ENCODE measurements at places on chromosomes 12 and 14.

GRCh38 chr12:30582943-30583342 is 112.7 kb downstream of the IPO8 start:
- DNase-seq = no peak

GRCh38 chr12:47071241-47071852 is 8.1 kb upstream of the PCED1B start:
- no peak for DNase-seq

GRCh38 chr14:70257526-70257925 is 68.8 kb upstream of the SLC8A3 start:
- DNase-seq = no peak

- no peak for DNase-seq
Observed at GRCh38 chr14:75044322-75044721, 6.9 kb downstream of the MLH3 start.

DNA sequence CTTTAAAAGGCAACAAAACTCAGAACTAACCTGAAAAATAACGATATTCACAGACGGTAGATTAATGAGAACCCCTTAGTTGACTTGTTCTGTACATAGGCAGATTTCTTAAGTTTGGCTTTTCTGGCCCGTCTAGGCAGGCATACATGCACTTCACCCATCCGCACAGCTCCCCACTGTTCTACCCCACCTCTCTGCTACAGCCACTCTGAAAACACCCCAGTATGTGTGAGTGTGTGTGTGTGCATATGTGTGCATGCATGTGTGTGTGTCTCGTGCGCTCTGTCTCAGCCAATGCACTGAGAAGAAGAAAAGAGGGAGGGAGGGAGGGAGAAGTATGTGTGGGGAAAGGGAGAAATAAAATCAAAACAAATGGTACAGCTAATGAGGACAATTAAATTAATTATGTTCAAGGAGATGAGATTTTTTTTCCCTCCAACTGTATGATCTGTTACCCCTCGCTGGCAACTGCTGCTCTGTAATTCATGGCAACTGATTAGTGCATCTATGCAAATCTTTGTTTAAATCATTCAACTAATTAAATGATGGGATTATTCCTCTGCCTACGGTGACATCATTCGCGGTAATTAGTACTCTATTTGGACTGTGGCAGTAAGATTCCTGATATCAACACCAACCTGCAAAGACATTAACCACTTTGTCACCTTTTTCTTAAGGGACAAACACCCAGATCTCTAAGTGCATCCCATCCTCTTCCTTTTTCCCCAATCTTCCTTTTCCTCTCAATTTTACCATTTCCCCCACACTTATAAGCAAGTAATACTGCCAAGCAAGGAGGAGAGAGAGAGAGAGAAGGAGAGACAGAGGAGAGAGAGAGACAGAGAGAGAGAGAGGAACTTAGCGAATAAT is 2.2 kb upstream of the LMO3 start:
- no peak for DNase-seq
